Calu3 (cell line): ENCODE measurements at places on chromosomes 11 and 22. TPM values are rescaled to one million over a fixed set of nuclear protein-coding genes. Genes with fewer than 3 reads are reported as not detected.

DNA sequence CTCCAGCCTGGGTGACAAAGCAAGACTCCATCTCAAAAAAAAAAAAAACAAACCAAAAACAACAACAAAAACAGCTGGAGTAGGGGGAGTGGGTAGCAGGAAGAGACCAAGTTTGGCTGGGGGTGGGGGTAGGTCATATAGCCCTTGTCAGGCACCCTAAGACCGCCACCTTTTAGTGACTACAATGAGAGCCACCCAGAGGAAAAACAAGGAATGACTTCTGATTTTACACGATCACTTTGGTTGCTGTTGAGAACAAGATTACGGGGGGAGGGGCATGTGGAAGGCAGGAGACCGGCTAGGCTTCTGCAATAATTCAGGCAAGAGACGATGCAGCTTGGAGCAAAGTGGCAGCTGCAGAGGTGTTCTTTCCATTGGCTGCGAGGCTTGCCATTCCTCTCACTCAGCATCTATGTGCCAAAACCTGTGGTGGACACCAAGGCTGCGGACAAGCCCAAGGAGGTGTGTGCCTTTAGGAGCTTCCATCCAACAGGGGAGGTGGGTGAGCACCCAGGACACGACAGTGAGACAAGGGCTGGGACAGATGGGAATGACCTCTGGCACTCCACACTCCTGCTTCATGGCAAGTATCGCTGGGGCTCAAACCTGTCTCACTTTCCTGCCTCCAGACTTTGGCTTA, 1.7 kb downstream of the RPS19BP1 start:
- DNase-seq = peak; percentile 35

GRCh38 chr11:61160487-61161189, 588 bp downstream of the VPS37C start:
- DNase-seq = no peak

SYT7 gene
- 4.4 and 6.3 TPM in 2 replicates for total RNA-seq

OR10A6 gene
- not detected in 2 replicates for total RNA-seq
